Smooth muscle cell of trachea (primary cell): ENCODE measurements at places on chromosomes 4 and X. TPM values are rescaled to one million over a fixed set of nuclear protein-coding genes. Genes with fewer than 3 reads are reported as not detected.

Gene NXF2
- not detected in 2 replicates for total RNA-seq

Gene DRP2
- total RNA-seq = 2.0 and 2.3 TPM in 2 replicates

Gene DHX15
- total RNA-seq = 103 and 157 TPM in 2 replicates

Gene MAGEE1
- 1.9 and 2.3 TPM in 2 replicates for total RNA-seq

Gene CRMP1
- total RNA-seq = 0.50 TPM in 1 of 2 replicates, not detected in the other

Gene DMRTC1
- total RNA-seq = not detected in 2 replicates

Gene TMPRSS11A
- total RNA-seq = not detected in 2 replicates

Gene VCX
- total RNA-seq = not detected in 2 replicates

Gene DEFB131A
- not detected in 2 replicates for total RNA-seq
